ENCODE measurements at places on chromosomes 2 and 18. TPM values are rescaled to one million over a fixed set of nuclear protein-coding genes. Genes with fewer than 3 reads are reported as not detected.

- no peak for DNase-seq
Observed at GRCh38 chr18:7520200-7520785, 46.8 kb upstream of the PTPRM start.

- no peak for DNase-seq
Observed at GRCh38 chr2:235692671-235693171, 198.9 kb downstream of the AGAP1 start.

LGALSL gene
- 3.8 TPM for total RNA-seq

- DNase-seq = no peak
Observed at GRCh38 chr2:63484481-63484880, 103.8 kb downstream of the WDPCP start.

MYO1B gene
- total RNA-seq = 96.8 TPM

DNA sequence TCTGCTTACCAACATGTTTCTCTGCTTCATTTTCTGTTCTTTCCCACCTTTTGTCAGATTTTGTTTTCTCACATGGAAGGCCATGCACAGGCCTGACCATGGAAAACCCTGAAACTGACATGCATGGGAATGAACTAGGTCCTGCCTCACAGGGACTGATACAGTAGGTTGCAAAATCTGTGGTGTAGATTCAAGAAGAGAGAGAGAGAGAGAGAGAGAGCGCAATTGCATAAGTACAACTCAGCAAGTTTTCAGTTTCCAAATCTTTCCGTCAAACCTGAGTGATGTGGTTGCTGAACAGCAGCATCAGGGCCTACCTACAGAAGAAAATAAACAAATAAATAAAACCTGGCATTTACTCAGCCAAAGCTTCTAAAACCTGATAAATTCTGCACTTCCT is 87.5 kb upstream of the RNF152 start:
- no peak for DNase-seq

FSHR gene
- total RNA-seq = not detected

DNA sequence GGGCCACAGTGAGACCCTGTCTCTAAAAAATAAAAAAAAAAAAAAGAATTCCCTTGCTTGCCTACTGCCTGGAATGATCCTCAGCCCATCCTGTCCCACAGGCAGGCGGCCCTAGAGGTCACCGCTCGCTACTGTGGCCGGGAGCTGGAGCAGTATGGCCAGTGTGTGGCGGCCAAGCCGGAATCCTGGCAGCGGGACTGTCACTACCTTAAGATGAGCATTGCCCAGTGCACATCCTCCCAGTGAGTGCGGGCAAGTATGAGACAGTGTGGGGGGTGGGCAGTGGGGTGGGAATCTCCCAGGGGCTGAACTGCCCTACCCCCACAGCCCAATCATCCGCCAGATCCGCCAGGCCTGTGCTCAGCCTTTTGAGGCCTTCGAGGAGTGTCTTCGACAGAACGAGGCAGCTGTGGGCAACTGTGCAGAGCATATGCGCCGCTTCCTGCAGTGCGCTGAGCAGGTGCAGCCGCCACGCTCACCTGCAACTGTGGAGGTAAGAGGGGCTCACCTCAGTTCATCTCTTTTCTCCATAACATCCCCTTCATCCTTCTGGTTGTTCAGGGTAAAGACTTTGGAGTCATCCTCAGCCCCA is 1.6 kb downstream of the CHCHD5 start:
- DNase-seq = no peak

Data from dermis microvascular lymphatic vessel endothelial cell (primary cell).